ENCODE measurements at places on chromosomes 13 and 19.

DNA sequence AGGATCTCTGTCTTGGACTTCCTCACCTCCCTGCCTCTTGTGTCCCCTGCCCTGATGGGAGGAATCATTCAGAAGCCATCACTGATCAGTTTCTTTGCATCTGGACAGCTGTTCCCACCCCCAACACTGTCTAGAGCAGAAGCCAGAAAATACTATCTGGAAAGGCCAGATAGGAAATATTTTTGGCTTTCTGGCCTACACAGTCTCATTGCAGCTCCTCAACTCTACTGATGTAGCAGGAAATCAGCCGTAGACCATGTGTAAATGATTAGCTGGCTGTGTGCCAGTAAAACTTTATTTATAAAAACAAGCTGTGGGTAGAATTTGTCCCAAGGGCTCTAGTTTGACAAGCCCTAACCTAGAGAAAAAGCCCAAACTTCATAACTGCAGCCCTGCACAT is 5.6 kb downstream of the SIGLEC7 start:
- no peak for DNase-seq

DNA sequence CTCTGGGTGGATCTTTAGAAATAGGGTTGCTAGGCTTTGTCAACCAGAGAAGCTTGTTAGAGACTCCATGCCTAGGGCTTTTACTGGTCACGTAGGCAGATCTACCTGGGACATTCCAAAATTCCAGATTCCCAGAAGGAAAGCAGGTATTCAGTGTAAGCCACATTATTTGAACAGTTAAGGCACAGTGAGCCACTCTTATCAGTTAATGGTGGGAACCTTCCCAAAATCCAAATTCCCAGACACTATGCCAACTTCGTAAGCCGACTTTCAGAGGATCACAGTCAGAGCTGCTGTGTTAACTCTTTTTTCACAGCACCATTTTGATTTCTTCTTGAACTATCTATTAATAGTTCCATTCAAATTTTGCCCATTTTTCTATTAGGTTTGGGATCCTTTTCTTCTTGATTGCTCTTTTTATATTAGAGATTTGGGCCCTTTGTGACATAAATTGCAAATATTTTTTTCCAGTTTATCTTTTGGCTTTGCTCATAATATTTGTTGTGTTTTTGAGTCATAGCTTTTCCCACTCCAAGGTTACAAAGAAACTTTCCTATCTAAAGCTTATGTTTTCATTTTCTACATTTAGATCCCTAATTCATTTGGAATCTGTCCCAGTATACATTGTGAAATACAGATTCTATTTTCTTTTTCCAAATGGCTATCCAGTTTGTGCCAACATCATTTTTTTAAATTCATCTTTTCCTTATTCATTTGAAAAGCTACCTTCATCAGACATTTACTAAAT is 77.3 kb downstream of the DHRS12 start:
- DNase-seq: peak; percentile 66

- DNase-seq: no peak
These were observed 8.5 kb upstream of the RASA3 start for GRCh38 chr13:114140906-114141250.

DNA sequence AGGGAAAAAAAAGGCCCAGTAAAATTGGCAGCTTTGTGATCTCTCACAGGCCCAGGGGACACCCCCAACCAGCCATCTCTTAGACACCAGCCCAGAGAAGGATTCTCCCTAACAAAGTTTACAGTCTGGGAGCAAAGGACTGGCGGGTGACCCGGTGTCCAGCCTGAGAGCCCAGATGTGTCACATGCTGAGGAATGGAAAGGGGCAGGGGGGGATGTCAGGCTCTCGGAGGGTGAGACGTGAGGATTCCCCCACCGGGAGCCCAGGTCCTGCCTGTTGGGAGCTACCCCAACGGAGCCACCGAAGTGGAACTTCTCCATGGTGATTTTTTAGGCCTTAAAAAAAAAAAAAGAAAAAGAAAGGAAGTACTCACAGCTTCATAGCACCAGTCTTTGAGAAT is 4.8 kb upstream of the CTXN1 start:
- no peak for DNase-seq

- no peak for DNase-seq
These were observed 308.3 kb downstream of the TBC1D4 start for GRCh38 chr13:75173457-75174356.

DNA sequence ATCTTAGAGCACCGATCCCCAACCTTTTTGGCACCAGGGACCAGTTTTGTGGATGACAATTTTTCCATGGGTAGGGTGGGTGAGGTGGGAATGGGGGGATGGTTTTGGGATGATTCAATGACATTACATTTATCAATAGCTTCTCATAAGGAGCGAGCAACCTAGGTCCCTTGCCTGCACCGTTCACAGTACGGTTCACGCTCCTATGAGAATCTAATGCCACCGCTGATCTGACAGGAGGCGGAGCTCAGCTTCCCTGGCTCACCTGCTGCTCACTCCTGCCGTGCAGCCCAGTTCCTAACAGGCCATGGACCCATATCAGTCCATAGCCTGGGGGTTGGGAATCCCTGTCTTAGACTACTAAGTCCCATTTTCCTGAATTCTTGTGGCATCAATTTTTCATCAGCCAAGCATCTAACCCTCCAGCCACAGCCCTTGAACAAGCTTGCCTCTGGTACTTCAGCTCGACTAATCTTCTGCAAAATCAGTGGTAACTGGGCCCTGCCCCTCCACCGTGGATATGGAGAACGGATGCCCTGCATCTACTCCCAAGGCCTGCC is 37.0 kb upstream of the MAP3K10 start:
- no peak for DNase-seq

- DNase-seq: peak; percentile 26
These were observed 27.3 kb downstream of the INTS6 start for GRCh38 chr13:51425410-51426042.

DNA sequence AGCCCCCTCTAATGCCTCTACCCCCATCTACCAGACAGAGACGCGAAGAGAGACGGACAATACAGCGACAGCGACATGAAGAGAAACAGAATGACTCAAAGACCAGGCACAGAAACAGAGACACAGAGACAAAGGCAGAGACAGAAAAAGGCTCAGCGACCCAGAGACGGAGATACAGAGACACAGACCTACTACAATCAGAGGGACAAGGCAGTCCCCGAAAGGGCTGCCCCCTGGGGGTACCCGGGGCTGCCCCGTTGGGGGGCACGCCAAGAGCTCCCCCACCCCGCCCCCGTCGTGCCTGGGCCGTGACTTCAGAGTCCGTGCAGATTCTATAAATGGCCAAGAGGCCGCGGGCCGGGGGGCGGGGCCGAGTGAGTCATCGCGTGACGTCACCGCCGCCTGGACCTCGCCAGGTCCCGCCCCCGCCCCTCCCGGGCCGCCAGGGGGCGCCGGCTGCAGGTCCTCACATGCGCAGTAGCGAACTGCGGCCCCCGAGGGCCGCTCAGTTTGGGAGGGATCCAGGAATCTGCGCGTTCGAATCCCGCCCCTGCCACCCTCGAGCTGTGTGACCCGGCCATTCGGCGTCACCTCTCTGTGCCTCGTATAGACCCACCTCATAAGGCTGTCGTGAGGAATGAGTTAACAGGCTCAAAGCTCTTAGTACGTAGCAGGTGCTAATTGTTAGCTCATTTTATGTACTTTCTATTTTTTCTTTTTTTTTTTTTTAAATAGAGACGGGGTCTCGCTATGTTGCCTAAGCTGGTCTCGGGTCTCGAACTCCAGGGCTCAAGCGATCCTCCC is 2.7 kb upstream of the CNN1 start:
- peak; percentile 97 for DNase-seq

DNA sequence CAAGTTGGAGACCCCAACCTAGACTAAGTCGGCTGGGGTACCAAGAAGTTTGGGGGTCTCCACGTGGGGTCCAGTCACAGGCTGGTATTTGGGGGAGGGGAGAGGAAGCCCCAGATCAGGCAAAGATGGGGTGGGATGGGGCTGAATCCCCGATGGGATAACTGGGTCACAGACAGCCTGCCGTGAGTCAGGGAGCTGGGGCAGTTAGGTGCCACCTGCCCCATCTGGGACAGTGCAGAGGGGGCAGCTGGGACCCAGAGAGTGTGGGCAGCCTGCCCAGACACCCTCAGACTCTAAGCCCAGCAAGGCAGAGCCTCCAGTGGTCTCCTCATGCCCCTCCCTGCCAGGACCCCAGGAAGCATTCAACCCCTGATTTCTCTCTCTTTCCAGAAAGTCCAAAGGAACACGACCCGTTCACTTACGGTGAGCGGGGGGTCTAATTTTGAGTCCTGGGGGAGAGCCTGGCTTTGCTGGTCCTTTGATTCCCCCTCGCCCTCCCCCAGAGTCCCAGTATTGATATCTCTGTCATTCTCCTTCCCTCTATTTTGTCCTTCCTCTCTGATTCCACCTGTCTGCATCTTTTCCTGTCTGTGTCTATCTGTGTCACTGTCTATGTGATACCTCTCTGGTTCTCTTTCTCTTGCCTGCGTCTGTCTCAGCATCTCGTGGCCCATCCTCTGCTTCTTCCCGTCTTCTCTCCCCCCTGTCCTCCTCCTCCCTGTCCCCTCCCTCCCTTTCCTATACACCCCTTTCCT is 1.8 kb downstream of the FXYD1 start:
- no peak for DNase-seq
